ENCODE measurements at places on chromosomes 5 and 9.

- DNase-seq = no peak
Observed at GRCh38 chr5:67052034-67052433, 144.6 kb downstream of the CD180 start.

DNA sequence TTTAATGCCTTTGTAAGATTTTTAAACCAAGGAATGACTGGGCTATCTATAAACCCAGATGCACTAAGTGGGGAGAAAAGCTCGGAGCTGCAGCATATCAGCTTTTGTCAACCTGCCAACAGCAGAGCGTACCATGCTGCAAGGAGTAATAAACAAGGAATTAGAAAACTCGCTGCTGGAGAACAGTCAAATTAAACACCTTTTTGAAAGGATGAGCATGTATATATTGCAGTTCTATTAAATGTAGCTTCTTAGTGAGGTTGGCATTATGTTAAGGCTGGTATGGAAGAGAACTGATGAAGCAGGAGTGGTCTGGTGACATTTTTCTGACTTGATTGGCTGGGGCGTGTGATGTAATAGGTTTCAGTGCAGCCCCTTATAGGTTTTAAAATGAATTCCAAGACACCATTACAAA, 74.7 kb downstream of the PIK3R1 start:
- no peak for DNase-seq

DNA sequence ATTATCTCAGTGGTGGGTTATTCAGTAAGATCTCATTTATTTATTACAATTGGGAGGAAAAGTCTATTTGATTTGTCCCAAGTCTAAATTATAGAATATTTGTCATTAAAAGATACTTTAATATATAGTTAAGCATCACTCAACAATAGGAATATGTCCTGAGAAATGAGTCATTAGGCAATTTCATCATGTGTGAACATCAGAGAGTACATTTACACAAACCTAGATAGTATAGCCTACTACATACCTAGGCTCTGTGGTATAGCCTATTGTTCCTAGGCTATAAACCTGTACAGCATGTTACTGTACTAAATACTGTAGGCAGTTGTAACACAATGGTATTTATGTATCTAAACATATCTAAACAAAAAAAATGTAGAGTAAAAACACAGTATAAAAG, 135.0 kb upstream of the RASA1 start:
- no peak for DNase-seq

GRCh38 chr9:131601683-131602181, 56.4 kb downstream of the PRRT1B start:
- DNase-seq = no peak

- DNase-seq = no peak
Observed at GRCh38 chr5:5419291-5420210, 2.9 kb upstream of the ICE1 start.

DNA sequence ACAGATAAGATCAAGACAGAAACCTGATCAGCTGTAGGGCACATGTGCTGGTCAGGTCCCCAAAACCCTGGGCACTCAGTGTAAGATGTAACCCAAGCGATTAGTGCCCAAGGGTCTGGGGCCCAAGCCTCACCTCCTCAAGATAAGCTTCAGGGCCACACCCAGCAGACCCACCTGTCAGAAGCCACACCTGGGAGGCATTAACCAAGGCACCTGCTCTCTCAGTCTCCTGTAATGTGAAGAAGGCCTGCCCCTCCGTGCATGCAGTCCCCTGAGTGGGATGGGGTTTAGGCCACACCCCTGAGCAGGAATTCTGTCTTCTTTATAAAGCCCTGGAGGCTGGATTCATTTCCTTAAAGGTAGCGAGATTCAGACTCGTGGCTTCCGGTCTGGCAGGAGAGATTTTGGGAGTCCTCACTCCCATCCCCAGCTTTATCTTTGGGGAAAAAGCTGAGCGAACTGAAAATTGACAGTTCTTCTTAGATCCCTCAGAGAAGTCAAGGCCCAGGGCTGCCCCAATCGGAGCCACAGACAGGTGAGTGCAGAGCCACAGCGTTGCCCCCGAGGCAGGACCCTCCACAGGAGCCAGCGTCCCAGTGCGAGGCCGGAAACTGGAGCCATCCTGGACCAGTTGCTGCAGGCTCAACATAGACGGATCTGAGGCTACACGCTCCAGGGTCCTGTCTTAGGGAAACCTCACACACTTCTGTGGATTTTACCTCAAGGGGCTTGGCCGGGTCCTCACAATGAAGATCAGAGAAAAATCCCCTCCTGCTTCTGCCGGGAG, 357.6 kb upstream of the IRX4 start:
- no peak for DNase-seq
